Activated T-helper 1 cell treated with Interleukin-2 at 50 U/mL for 16 hours (primary cell): ENCODE measurements at places on chromosomes 6 and 20.

GRCh38 chr6:169568314-169569087 is 133.3 kb downstream of the WDR27 start:
- DNase-seq = no peak

- DNase-seq = no peak
Observed at GRCh38 chr20:25439328-25439727, 31.9 kb downstream of the GINS1 start.

GRCh38 chr6:163841326-163841725 is 426.8 kb downstream of the QKI start:
- DNase-seq = no peak

GRCh38 chr6:96153775-96154174 is 138.0 kb downstream of the FUT9 start:
- DNase-seq = no peak

GRCh38 chr6:19811397-19812079 is 25.6 kb upstream of the ID4 start:
- no peak for DNase-seq

- no peak for DNase-seq
Observed at GRCh38 chr20:8223091-8223870, 91.2 kb downstream of the PLCB1 start.

GRCh38 chr6:56263596-56264315 is 16.4 kb upstream of the COL21A1 start:
- DNase-seq = no peak

DNA sequence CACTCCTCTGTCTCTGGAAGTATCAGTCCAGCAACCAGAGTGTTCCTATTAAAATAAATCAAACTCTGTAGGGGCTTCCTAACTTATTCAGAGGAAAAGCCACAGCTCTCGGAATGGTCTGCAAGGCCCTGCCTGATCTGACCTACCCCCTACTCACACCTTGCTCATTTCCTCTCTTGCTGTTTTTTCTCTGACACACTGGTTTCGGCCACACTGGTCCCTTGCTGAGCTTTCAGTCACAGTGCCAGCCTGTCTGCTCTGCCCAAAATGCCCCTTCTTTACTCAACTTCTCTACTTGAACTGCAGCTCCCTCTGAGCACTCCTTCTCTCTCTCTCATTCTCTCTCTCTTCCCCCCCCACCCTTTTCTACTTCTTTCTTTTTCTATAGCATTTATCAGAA is 430.2 kb downstream of the UTRN start:
- no peak for DNase-seq

- DNase-seq = no peak
Observed at GRCh38 chr6:33957892-33958525, 154.2 kb upstream of the MLN start.
